Activated CD4-positive, alpha-beta memory T cell treated with anti-CD3 and anti-CD28 coated beads, Interleukin-2, amount 10 ng/mL, durations not matched to agents 7 days and 5 days (primary cell): ENCODE measurements at places on chromosomes 2 and 18.

GRCh38 chr2:106280722-106281446 is 86.8 kb upstream of the UXS1 start:
- DNase-seq, result no peak

DNA sequence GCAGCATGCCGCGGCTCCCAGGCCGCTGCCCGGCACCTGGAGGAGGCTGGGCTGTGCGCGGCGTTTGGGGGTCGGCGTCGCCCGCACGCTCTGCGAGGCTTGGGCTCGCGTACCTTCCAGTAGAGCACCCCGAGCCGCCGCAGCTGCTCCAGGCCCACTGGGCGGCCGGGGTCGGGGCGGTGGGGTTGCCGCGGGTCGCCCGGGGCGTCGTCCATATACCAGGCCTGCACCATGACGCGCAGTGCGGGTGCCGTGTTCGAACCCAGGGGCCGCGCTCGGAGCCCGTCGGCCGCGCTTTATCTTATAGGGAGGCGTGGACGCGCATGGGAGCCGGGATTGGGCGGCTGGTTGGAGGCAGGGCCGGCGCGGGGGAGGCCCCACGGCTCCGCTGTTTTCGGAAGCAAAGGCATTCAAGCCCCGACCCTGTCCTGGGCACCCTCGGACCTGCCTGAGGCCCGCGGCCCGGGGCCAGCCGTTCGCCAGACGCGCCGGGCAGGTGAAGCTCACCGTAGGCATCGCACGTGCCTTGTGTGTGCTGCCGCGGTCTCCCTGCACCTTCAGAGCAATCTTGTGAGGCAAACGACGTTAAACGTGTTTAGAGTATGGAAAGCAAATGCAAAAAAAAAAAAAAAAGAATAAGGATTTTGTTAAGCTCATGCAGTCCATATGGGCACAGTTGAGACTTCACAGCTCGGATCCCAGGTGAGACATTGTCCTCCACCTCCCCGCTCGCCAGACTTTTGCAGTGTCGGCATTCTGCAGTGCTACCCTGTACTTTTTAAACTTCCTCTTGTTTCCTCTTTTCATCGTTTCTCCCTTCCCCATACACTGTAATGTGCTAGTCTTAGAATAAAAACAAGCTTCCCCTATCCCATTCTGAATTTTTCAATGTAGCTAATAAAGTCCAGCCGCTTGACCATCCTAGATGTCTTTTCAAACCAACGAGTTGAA is at the start of gene ADI1:
Gene ADI1 (minus strand): TSS at position 277 of the 951 bp plus-strand sequence. CDS start 44 bp downstream, at position 233.
- DNase-seq, result peak; percentile 84

DNA sequence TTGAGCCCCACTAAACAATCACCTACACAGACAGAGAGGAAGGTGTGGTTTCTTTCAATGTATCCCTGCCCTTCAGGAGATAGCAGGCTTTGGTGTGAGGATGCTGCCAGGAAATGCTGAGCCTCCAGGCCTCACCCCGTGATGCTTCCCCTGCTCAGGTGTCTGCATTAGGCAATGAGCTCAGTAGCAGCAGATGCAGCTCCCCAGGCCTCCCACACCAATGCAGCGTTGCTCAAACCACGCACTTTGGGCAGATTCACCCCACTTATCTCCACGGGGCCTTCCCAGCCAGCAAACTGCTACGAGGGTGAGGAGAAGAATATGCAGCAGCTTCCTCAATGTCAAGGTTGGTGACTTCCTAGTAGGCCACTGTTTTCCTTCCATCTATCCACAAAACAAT is 229.3 kb upstream of the PXDN start:
- no peak for DNase-seq

- DNase-seq, result no peak
Measured at GRCh38 chr2:31415421-31415820, 879 bp upstream of the XDH start.

GRCh38 chr18:51943281-51943680 is 396.7 kb upstream of the DCC start:
- DNase-seq, result no peak

DNA sequence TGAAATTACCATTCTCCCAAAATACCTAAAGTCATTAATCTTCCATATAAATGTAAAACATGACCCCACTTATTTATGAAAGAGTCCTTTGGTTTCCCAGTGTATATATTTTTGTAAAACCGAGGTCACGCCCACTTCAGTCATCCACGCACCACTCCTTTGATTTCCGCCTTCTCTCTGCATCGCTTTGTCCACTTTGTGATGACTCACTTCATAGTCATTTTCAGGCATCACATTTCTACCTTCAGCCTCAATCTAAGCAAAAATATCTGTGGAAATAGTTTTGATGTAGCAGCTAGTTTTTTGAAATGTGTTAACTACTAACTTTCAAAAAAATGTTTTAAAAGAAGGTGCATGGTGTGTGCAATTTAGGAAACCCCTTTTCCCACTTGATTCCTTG is 793.5 kb upstream of the SOX11 start:
- no peak for DNase-seq

DNA sequence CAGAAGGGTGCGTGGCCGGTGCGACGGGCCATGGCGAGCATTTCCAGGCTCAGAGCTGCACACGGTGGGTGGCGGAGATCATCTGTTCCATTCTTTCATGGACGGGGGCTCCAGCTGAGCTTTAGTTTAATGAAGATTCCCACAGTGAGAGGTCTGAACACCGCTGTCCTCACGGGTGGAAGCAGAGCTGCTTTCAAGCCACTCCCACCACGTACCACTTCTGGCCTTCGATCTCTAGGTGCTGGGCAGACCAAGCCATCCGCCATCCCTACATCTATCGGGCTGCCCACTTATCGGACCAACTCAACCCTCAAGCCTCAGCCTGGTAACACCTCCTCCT is 18.5 kb downstream of the GPR35 start:
- peak; percentile 9 for DNase-seq

GRCh38 chr2:212709280-212709679 is 170.7 kb upstream of the ERBB4 start:
- no peak for DNase-seq

- no peak for DNase-seq
Measured at GRCh38 chr18:47815486-47816270, 114.8 kb downstream of the SMAD2 start.

GRCh38 chr2:219178377-219179175 is 501 bp downstream of the RETREG2 start:
- DNase-seq, result peak; percentile 57

- DNase-seq, result no peak
Measured at GRCh38 chr2:200262047-200262446, 44.4 kb upstream of the SPATS2L start.

GRCh38 chr2:29562896-29563295 is 358.5 kb downstream of the ALK start:
- no peak for DNase-seq

GRCh38 chr18:5600378-5601071 is 56.7 kb upstream of the EPB41L3 start:
- DNase-seq, result no peak

- peak; percentile 22 for DNase-seq
Measured at GRCh38 chr2:25041307-25041927, 459 bp upstream of the EFR3B start.

- no peak for DNase-seq
Measured at GRCh38 chr2:3301001-3301400, 76.6 kb downstream of the EIPR1 start.
